NCI-H1694 treated with DMSO at 0.1 percent for 48 hours (cell line): ENCODE measurements at places on chromosomes 2 and 18.

- DNase-seq: no peak
Measured at GRCh38 chr2:126370201-126370600, 285.8 kb upstream of the GYPC start.

- no peak for DNase-seq
Measured at GRCh38 chr2:71256421-71256820, 29.5 kb upstream of the PAIP2B start.

- no peak for DNase-seq
Measured at GRCh38 chr2:221270806-221271205, 301.3 kb downstream of the EPHA4 start.

GRCh38 chr2:54597153-54597848 is 126.2 kb upstream of the EML6 start:
- DNase-seq: peak; percentile 63

- no peak for DNase-seq
Measured at GRCh38 chr18:9184998-9185613, 48.5 kb downstream of the ANKRD12 start.

GRCh38 chr2:63784461-63784860 is 57.2 kb upstream of the UGP2 start:
- DNase-seq: no peak

DNA sequence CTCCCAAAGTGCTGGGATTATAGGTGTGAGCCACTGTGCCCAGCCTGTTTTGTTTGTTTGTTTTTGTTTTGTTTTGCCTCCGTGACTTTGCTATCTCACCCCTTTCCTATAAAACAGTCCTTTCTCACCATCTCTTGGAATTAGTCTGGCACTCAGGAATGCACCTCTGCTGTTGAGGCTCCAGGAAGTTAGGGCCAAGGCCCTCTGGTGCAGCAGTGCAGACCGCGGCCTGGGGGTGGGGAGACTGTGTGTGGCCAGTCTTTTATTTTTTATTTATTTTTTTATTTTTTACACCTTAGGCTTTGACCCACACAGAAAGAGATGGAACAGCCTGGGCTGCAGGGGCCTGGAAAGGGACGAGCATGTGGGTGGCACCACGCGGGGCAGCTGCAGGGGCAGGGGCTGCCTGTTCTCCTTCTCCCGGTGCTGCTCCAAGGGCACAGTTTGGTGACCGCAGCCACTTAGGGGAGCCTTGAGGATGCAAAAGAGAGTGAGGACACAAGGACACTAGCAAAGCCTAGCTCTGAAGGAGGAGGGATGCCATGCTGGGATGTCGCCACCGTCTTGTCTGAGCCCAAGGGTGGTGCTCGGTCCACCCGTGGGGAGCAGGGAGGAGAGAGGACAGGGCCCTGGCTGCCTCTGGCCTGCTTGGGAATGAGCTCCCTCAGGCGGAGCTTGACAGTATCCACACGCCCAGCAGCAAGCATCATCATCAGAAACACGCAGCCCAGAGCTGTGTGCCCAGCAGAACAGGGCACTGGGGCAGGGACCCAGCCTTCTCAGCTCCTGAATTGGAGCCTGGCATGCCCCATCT is 19.4 kb upstream of the ALPI start:
- DNase-seq: no peak

DNA sequence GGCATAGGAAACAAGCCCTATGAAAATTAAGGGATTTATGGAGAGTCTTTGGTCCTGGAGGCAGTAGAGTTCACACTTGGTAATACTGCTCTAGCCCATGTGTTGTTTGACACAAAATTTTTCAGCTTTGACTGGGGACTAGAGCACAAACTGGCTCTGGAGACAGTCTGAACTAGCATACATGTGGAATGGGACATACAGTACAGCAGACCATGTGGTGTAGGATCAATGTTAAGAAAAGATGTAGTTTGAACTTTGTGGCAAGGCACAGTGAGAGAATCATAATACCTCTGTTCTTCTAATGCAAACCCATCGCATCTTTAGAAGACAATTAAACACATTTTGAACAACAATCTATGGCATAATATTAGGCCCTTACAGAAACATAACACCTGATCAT is 521.5 kb upstream of the DDX18 start:
- DNase-seq: no peak

DNA sequence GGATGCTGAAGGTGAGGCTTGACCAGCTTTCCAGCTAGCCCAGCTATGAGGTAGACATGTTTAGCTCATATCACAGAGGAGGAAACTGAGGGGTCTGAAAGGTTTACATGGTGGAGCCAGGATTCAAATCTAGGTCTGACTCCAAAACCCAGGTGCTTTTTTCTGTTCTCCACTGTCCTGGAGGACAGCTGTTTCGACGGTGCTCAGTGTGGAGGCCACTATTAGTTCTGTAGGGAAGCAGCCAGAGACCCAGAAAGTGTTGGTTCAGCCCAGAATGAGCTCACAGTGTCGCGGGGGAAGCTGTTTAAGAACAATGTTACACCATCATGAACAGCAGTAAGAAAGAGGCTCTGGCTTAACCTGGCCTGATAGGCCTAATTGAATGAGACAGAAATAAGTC is 11.1 kb downstream of the PROC start:
- DNase-seq: no peak

DNA sequence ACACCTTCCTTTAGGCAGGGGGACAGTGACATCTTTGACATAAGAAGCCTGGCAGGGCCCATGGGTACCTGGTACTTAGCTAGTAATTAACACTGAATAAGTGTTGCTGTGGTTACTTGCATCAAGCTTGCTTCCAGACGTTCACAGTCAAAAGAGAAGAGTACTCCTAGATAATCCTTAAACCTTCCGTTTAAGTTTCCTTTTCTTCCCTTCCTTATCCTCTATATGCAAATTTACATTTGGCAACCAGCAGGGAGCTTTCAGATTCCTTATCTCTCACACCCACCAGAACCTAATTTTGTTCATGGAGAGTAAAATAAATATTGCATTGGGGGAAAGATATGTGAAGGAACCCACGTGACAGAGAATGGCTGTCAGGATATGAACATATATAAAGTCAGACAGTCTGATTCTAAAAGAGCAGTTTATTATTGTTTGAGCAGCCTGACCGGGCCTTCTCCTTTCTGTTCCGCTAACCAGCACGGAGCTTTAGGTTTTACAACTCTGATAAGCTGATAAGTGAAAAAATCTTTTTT is 7.8 kb upstream of the RAB31 start:
- no peak for DNase-seq

GRCh38 chr2:44360749-44361329 is 455 bp downstream of the PREPL start:
- no peak for DNase-seq

DNA sequence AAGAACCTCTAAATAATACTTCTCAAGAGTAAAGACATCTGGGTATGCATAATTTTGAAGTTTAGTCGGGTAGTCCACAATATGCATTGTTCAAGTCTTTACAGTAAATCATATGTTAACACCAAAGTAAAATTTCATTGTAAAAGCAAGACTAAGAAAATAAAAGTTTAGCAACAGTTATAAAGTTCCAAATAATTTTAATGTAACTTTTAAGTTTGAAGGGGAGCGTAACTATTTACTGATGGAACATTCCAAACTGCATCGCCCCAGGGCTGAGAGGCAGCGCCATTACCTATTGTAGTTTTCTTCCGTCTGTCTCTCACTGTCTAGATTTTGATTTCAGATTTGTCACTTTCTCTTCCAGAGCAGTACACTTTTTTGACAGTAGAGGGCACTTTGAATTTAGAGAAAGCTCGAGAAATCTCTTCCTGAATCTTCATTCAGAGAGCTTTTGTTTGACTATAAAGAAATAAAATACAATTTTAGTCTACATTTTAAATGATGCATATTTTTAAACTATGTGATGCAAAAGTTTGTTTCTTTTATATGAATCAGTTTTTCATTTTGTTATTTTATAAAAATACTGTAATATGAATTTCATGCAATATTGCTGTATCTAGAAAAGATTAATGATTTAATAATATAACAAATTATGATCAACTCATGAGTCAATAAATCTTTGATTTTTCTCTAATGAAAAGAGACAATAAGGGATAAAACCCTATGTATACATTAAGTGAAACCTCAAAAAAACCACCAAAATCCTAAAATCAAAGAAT is 389.8 kb downstream of the FIGN start:
- peak; percentile 65 for DNase-seq

- DNase-seq: no peak
Measured at GRCh38 chr18:39453882-39454281, 1888.3 kb upstream of the CELF4 start.

DNA sequence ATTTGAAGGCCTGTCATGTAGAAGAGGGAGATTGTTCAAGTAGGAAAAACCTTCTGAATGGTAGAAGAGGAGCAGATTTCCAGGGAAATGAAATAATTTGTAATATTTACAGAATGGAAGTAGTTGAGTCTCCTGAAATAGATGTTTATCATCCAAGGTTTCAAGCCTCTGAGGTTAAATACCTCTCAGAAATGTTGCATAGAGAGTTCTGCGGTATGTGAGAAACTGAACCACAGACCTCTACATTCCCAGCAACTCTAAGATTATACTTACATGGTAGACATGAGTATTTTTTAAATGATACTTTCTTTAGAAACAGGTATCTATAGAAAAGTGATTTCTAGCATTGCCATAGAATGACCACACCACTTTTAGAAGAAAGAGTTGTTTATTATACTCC is 379.8 kb upstream of the FANCL start:
- no peak for DNase-seq

- DNase-seq: no peak
Measured at GRCh38 chr2:46826569-46827245, 88.9 kb downstream of the MCFD2 start.

DNA sequence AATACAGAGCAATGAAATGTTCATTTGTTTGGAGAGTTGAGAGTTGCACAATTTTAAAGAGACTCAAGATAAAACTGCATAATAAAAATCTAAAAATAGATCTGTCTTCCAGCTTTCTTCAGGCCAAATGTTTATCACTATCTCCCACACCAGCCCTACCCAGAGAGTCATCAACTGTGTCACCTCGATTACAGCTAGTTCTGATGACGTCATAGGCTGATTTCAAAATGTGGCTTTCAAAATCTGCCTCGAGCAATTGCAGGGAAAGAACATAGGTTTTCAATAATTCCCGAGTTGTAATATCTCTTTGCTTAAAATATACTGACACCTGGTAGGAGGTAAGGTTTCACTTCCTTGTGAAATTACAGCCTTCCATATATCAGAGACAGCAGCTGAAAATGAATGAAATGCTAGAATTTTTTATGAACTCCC is 677.6 kb upstream of the ID2 start:
- DNase-seq: peak; percentile 55

DNA sequence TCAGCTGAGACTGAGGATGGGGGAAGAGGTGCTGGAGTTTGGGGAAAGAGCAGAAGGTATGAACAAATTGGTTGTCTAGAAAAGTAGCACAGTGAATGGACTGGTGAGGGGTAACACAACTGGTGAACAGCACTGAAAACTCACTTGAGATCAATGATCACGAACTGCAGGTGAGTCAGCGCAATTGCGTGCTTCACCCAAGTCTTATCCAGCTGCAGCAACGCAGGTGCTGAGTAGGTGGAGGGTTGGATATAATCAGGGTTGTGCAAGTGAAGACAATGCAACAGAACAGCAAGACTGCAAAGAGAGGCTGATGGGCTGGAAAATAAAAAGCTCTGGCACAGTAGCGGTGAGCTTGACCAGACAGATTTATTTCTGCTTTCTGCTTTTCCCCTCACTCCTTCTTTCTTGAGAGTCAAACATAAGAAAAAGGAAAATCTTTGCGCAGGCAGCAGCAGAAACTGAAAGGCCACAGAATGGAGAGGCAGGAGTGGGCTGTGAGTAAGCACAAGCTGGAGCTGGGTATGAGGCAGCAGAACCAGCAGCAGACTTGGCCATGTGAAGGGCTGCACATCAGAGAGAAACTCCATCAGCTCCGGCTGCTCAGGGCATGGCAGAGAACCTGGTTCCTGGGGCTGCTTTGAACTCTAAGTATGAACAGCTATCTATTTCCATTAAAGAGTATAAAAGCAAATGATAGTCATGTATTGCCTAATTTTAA is 99.4 kb upstream of the ARL5A start:
- DNase-seq: no peak

GRCh38 chr2:88006912-88007439 is 9.4 kb downstream of the RNU2-63P start:
- no peak for DNase-seq

- peak; percentile 7 for DNase-seq
Measured at GRCh38 chr2:28980368-28981015, 606 bp upstream of the TOGARAM2 start.

GRCh38 chr2:75416420-75417342 is 144.1 kb downstream of the EVA1A start:
- no peak for DNase-seq

- no peak for DNase-seq
Measured at GRCh38 chr2:182608181-182608845, 107.7 kb upstream of the DNAJC10 start.

DNA sequence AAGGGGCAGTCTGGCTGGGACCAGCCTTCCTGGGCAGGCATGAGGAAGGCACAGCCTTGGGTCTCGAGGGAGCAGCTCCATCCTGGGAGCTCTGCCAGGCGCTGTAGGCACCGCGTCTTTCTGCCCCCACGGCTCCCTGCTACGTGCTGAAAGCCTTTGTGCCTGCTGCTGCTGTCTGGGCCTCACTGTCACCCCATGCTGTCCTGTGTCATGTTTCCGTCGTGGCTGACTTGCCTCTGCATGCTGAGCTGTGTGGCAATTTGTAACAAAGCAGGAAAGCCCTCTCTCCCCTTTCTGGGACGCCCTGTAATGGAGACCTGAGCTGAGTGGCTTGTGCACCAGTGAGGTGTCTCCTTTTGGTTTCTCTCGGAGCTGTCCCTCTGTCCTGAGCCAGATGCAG is 152.5 kb downstream of the TSN start:
- DNase-seq: peak; percentile 91

- DNase-seq: no peak
Measured at GRCh38 chr2:229539628-229540027, 174.7 kb downstream of the DNER start.

GRCh38 chr18:8689517-8689916 is 15.8 kb upstream of the MTCL1 start:
- DNase-seq: no peak

DNA sequence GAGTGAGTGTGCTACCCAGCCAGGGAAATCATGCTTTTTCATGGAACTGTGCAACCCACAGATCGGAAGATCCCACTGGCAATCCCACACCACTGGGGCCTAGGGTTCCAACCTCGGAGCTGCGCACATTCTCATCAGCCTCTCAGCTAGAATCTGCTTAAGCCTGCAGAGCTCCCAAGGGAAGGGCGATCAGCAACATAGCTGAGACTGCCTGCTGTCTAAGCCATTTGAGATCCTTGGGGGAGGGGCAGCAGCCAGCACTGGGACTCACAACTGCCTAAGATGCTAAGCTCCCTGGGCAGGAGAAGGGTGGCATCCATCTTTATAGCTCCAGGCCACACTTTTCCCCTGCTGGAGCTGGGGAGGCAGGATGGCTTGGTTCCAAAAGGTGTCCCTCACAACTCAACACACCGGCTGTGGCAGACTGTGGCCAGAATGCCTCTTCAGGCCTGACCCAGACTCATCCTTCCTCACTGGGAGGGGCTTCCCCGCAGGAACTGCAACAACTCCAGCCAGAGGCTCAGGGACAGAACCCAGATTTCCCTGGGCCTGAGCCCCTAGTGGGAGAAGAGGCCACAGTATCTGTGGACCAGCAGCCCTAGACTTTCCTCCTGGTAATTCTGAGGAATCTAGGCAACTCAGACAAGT is 1133.3 kb upstream of the PIK3C3 start:
- no peak for DNase-seq

GRCh38 chr18:54357082-54357659 is 487 bp downstream of the STARD6 start:
- DNase-seq: peak; percentile 66

GRCh38 chr2:186603286-186603685 is 13.4 kb downstream of the ITGAV start:
- no peak for DNase-seq
